Stimulated activated CD4-positive, alpha-beta T cell treated with anti-CD3 and anti-CD28 coated beads, TNF-alpha, amount 100 ng/mL, for 4 hours (primary cell): ENCODE measurements at places on chromosomes 12 and 14.

DNA sequence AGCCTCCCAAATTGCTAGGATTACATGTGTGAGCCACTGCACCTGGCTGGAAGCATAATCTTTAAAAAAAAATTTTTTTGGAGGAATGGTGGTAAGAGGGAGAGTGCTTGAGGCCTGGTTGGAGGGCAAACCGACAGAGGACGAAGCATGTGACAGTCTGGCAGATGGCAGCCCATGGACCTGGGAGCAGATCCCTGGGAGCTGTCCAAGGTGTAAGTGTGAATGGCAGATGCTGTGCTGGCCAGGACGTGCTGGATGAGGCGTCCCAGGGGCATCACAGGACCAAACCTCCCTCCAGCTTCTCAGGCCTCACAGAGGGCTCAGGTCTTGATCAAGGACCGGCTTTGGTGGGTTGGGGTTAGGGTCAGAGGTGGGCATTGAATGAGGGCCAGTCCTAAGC, 128.4 kb upstream of the NCOR2 start:
- DNase-seq, result no peak

DNA sequence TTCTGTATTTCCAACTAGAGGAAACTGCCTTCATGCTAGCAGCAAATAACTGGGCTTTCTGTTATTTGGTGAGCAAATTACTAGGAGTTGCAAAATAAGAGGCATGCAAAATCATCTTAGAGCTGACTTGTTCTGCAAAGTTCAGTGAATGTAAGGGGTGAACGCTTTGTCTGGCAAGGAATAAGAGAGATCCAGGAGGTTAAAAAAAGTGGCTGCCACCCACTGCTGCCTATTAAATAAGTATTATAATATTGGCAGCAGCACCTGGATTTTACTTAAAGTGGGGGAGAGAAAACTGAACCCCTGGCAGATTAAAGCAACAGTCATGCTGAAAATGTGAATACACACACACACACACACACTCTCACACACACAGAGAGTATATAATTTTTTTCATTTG, 557.0 kb downstream of the FLRT2 start:
- DNase-seq, result no peak

DNA sequence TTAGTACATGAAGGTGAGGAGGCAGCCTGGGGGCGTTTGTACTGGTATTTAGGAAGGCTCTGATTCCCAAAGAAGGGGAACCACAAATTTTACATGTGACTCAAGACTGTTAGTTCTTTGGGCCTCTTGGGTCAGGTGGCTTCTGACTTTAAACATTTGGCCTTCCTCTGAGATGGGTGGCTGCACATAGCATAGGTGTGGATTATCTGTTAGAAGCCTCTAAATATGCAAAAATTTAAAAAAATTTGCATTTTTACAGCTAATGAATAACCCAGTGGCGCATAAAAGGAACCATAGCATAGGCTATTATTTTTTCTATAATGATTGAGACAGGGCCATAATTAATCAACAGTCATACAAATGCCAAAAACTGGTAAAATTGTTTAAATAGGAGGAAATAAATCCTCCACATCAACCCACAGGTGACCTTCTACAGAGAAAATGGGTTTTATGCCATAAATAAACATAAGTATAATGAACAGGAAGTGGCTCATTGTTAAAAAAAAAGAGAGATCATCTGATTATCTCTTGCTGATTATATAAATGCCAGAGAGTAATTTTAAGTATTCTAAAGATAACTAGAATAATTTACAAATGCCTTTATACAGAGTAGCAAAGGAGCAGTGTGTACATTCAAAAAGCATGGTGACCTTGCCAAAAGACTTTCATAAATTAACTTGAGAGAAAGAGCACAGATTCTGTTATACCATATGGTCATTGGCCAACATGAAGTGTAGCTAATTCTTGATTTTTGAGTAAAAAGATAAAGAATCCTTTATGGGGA, 284.2 kb upstream of the ATP2B1 start:
- no peak for DNase-seq

GRCh38 chr12:76028571-76029277, 2.9 kb downstream of the PHLDA1 start:
- DNase-seq, result no peak

DNA sequence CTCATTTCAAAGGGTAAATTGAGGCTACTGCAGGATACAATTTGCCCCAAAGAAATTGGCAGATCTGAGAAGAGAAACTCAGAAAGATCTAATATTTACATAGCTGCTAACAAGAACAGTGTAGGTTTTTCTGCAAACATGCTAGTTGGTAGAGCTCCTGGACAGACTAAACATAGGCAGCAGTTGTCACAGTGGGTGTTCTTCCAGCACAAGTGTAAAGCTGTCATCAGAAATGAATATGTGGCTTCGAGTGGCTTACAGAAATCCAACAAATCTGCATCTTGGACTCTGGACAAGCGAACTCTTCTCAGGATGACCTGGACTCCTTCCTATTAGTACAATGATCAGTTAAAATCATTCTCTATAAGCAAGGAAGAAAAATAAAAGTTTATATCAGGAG, 5.9 kb downstream of the CBX5 start:
- no peak for DNase-seq

DNA sequence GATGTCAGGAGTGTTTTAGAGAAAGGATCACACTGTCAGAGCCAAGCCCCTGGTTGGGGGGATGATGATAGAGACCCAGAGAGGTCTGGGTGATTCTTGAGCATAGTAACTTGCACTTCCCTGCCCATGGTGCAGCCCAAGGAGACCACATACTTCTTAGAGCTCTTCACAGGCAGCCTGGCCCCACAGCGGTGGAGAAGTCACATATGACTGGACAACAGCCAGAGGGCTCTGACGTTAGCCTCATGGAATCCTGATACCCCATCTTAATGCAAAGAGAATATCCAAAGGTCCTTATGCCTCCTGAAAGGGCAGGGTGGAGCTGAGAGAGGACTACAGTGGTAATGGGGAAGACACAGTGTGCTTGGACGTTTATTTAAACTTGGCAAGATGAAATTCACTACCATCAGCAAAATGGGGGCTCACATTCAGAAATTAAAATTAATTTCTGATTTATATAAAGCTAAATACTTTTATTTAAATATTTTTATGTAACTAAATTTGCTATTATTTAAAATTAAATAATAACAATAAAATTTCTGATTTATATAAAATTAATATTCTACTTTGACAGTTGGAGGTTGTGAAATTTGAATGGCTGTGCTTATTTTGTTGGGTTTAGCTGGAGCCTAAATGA, 131.3 kb downstream of the KTN1 start:
- DNase-seq, result no peak

- DNase-seq, result no peak
These were observed 89.3 kb upstream of the NAP1L1 start for GRCh38 chr12:76173756-76174155.

DNA sequence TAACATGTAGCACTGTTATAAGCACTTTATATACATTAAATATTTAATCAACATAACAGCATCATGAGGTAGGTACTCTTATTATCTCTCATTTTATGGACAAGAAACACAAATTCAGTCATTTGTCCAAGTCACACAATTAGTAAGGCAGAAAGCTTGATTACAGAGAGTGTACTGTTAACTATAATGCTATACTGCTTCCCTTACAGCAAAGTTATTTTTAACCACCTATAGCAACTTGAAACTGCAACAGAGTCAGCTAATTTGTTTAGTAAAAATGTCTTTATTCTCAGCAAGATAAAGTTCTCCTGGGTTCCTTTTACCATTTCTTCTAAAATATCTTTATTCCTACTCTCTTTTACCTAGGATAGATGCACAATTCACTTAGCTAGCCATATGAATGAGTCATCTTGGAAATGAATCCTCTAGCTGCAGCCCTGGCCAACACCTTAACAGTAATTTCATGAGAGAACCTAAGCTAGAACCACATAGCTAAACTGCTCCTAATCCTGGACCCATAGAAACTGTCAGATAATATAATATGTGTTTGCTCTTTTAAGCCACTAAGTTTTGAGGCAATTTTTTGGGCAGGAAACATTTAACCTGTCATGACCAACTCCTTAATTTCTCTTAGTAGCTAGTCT, 90.2 kb upstream of the HECTD1 start:
- DNase-seq, result no peak

- peak; percentile 25 for DNase-seq
These were observed 556 bp downstream of the TIMM9 start for GRCh38 chr14:58426670-58427280.

GRCh38 chr14:99231161-99231849, 40.7 kb downstream of the BCL11B start:
- no peak for DNase-seq

DNA sequence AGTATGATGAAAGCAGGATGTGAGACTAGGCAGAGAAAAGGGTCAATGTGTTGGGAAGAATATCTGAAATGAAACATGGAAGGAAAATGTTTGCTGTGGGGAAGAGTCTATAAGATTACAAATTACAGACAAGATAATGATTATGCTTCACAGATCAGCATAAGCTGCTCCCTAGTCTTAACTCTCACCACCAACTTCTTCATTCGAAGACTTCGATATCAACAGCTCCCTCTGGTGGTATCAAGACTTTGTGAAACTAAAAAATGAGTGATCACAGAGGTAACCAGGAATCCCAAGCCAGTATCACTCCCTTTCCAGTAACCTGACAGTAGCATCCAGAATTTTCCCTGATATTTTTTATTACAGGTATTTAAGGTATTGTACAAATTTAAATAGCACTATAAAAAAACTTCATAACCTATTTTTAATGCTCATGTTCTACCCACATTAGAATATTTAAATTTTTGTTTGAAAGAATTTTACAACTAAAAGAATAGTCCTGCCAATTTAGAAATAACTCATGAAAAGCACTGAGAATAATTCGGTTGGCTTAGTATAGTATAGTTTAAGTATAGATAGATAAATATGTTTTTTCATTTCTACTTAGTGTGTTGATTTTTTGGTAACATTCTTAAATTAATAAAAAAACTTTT, 84.4 kb downstream of the C2CD5 start:
- DNase-seq, result no peak

DNA sequence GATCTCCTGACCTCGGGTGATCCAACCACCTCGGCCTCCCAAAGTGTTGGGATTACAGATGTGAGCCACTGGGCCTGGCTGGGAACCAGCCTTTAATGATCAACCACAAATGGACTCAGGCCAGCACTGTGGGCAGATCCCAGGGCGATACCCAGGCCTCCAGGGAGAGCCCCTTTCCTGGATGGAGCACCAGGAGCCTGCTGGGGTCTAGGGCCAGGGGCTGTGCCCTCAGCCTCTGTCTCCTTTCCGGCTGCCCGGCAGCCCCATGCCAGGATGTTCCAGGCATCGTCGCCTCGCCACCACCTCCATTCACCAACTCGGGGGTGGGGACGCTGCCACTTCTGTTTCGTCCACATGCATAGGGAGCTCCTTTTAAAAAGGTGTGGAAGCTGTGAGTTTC, 2.3 kb downstream of the ADGRD1 start:
- no peak for DNase-seq

DNA sequence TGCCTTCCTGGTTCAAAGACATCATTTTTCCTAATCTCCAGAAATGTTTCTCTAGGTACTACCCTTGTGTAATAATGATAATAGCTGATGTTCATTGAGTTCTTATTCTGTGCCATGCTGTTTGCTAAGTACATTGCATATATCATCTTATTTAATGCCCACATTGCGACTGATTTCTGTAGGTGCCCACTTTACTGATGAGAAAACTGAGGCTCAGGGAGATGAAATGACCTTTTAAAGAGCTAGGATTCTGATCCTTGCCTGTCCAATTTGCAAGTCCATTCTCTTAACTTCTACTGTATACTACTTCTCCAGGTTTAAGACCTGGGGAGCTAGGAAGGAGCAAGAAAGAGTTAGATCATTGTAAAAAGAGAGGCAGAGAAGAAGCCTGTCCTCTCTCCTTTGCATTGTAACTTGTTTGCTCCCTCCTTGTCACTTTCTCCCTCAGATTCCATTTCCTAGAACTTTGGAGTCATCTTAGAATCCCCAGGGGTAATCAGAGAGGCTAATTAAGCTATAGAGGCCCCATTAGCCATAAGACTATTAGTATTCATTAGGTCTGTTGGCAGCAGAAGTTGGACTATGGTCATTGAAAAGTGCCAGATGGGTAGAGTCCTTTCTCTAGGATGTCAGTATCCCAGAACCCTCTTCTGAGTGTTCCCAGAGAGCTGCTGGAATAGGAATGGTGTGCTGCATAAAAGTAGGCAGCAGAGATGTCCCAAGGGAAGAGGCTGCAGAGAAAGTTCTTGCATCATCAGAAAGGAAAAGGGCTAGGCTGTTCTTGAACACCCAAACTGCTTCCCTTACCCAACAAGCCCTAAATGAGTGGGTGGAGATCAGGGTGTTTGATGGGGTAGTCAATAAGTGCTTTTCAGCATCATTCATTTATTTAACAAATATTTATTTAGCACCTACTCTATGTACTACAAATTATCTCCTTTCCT, 3.1 kb downstream of the DGKA start:
- no peak for DNase-seq

DNA sequence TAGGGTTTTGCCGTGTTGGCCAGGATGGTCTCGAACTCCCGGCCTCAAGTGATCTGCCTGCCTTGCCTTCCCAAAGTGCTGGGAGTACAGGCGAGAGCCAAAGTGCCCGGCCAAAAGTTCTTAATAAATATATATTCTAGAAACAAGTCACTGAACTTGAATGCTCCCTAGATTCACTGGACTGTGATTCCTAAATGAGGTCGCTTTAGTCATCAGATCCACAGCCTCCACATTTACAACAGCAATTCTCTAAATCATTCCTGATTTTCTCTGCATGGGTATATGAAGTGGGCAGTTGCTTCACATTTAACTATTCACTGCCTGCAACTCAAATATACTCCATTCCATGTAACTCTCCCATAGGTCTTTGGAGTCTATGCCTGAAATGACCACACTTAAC, 813.0 kb downstream of the GALC start:
- no peak for DNase-seq

GRCh38 chr14:56342494-56342942, 224.3 kb downstream of the PELI2 start:
- DNase-seq, result no peak

- no peak for DNase-seq
These were observed 232.1 kb downstream of the CACNA1C start for GRCh38 chr12:2284857-2285256.

DNA sequence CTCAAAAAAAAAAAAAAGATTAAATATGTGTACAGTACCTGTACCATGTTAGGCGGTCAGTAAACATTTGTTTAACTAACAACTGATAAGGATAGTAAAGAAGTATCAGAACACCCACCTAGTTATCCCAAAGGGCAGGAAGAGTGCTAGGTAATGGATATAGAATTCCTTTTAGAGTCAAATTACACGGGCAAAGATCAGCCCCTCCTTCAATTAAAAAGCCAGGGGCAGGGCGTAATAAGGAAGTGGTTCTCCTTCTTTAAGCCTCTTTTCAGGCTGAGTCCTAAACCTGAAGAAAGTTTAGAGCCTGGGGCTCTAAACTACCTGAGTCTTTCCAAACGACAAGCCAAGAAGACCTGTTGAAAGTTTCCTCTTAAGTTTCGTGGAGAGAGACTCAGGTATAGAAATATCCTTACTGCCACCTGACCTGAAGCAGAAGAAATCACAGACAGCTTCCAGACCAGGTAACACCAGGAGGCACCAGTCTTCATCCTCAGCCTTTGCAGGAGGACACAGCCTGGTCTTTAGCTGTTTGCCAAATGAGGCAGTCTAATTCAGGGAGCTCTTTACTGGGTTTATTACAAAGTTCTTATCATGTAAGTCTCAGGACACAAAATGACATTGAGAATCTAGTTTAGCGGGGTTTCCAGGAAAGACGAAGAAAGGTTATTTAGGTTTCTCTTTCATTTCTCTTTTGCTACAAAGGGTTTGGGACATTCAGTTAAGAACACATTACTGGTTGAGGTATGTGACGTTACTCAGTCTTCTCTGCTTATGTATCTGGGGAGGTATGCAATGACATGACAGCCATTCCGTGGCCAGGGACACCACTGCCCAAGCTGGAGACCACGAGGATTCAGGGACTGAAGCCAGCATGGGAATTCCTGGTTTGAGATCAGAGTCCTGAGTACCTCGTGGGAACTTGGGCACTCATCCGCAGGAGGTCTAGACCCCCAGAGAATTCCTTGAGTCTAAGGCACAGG, at the start of gene BCL2L14:
Gene BCL2L14 (plus strand): TSS at position 266 of the 983 bp plus-strand sequence. CDS start 8,367 bp downstream, outside the sequence.
- DNase-seq, result no peak
